Peyer's patch (tissue), 4 donors: ENCODE measurements at places on chromosomes 11 and 22. TPM values are rescaled to one million over a fixed set of nuclear protein-coding genes. Genes with fewer than 3 reads are reported as not detected.

- DNase-seq, result no peak
These were observed 452.9 kb downstream of the TMEM135 start for GRCh38 chr11:87490671-87491070.

DNA sequence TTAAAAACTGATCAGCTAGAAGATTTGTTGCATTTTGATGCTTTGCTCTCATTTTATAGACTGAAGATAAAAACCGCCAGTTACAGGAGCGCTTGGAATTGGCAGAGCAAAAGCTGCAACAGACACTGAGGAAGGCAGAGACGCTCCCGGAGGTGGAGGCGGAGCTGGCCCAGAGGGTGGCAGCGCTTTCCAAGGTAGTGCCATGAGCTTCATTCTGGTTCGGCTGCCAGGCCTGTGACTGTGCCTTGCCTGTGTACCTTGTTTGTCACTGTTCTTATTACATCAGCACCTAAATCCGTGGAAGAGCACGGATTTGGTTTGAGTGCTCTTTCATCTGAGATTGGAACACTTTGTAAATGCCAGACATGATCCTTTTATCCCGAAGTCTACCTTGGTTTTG lies 61.4 kb downstream of the PPFIA1 start:
- DNase-seq, result no peak

DNA sequence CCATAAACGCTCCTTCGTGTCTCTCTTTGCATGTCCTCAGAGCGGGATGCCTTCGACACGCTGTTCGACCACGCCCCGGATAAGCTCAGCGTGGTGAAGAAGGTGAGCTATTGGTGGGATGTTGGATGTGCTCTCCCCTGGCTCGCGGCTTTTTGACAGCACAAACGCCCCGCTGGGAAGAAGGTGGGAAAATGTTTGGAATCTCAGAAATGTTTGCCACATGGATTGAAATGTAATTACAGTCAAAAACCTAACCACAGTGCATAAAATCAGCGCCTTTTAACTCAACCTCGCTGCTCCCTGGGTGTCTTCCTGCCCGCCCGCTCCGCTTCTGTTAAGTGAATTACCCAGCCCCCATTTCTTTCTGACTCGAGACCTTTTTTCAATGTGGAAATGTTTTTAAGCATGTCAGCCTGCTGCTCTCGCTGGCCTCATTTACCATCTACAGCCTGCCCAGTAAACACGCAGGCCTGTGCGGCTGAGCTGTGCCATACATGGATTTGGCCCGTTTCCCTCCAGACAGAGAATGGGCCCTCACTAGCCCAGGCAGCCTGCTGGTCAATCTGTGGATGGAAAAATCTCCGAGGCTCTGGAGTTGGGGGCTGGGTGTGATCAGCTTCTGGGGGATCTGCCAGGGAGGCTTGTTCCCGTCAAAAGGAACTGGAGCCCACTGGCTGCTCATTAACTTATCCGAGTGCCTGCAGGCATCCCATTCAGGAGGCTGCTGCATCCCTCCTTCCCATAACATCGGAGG lies 32.7 kb upstream of the PARVG start:
- DNase-seq, result no peak

AIFM3 gene
- total RNA-seq, result 21.9 TPM

SULT4A1 gene
- not detected for total RNA-seq
